Suppressor macrophage treated with lipopolysaccharide for 1 hour (primary cell): ENCODE measurements at places on chromosomes 12 and 14.

- peak; percentile 64 for DNase-seq
Measured at GRCh38 chr12:110062241-110062640, 13.9 kb upstream of the C12orf76 start.

GRCh38 chr12:21566223-21566906 lies 38.3 kb downstream of the GYS2 start:
- DNase-seq = no peak

- DNase-seq = no peak
Measured at GRCh38 chr12:25365340-25365730, 114.6 kb upstream of the KRAS start.

DNA sequence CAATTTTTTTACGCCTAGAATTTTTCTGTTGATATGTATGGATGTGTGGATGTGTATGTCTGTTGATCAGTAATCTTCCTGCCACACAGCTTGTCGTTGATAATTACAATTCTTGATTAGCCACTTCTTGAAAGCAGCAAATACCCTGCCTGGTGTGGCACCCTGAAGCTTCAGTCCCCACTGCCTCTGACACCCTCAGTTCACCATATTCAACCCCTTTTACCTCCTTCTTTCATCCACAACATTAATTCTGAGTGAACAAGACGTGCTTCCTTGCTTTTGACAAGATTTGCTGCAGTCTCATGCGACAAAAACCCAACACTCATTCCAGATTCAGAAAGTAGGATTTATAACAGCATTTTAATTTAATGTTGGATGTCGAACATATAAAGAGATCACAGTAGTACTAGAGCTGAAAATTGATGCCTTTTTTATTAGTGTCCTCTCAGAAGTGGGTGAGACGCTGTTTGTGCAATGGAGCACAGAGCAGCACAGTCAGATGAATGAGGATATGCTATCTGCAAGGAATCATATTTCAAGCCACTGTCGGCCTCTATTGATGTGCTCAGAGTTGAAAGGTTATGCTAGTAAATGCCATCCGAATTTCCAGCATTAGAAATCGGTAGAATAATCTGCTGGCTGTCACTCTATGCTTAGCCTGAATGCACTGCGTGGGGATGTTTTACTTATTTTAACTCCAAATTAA lies 383.7 kb downstream of the EGLN3 start:
- DNase-seq = no peak

DNA sequence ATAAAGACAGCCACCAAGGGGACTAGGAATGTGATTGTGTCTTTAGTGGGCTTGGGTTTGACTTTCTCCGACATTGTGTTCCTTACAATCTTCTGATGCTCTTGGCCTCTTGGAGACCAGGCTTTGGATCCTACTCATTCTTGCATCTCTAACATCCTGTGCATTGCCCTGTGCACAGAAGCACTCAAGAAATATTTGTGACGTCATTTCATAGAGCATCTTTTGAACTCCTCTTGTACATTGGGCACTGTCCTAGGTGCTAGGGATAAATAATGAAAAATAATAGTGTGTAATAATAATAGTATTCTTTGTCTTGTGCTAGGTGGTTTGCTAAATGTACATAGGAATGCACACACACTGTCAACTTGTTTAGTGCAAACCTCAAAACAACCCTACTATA lies 108.8 kb upstream of the LHX5 start:
- DNase-seq = no peak

- no peak for DNase-seq
Measured at GRCh38 chr14:99143793-99144192, 128.2 kb downstream of the BCL11B start.

DNA sequence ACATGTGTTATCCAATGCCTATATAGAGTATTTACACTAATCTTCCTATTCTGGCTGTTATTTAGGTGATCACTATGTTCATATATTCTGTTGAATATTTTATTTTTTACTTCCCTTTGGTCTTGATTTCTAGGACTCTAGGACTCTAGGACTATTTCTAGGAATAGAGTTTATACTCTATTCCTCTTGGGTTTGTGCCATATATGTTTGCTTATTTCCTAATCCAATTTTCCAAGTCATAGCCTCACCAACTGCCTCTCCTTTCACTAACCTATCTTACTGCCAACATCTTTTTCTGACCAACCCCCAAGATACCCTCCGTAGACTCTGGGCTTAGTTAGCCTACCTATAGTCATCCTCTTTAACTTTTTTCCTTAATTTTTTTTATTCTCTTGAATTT lies 28.5 kb downstream of the ARF6 start:
- no peak for DNase-seq

DNA sequence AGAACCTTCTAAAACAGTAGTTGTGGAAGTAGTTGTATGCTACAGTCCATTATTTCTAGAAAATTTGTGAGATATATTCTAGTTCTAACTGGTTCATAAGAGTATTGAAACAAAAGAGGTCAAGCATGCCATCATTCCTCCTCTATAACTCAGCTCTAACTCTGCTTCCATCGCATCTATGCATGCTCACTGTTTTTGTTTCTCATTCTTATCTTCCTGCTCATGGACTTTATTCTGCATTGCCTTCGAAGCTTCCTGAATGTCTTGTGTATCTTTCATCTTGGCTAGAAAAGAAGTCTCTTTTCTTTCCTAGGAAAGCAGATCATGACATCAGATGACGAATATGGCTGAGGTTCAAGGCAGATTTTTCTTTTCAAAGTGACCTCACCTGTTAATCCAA lies 402 bp downstream of the LMNTD1 start:
- no peak for DNase-seq

GRCh38 chr12:94831081-94831751 lies 172.3 kb downstream of the NDUFA12 start:
- DNase-seq = peak; percentile 92
